ENCODE measurements at places on chromosomes 7 and 10.

- peak; percentile 39 for DNase-seq
Measured at GRCh38 chr10:105837951-105838350, 1196.9 kb downstream of the SORCS3 start.

- peak; percentile 76 for DNase-seq
Measured at GRCh38 chr10:6151087-6151977, 51.4 kb upstream of the PFKFB3 start.

DNA sequence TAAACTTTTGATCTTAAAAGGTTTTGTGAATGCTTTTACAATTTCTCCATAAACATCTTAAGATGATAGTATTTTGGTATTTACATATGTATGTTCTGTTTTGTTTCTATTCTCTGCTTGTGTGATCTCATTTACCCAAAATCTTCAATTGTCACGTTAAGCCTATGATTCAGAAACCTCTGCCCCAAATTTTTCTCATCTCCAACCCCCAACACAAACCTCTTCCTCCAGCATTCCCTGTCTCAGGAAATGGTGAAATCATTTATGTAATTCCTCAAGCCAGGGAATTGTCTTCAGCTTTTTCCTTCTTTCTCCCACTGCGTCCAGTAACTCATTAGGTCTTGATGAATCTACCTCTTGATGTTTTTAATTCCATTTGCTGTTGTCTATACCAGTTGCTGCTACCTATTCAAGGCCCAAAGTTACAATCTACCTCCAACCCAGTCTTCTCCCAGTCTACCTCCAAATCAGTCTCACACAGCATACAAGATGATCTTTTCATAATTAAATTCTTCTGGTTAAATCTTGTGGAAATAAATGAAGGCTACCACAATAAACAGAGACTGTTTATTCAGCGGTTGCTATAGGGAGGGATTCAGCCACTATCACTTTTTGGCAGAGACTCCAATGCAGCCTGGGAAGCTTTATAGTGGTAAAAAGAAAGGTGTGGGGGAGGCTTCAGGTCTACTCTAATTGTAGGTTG, 5.8 kb downstream of the CFAP69 start:
- peak; percentile 89 for DNase-seq

- DNase-seq: no peak
Measured at GRCh38 chr7:33640741-33641140, 264.6 kb upstream of the BMPER start.

DNA sequence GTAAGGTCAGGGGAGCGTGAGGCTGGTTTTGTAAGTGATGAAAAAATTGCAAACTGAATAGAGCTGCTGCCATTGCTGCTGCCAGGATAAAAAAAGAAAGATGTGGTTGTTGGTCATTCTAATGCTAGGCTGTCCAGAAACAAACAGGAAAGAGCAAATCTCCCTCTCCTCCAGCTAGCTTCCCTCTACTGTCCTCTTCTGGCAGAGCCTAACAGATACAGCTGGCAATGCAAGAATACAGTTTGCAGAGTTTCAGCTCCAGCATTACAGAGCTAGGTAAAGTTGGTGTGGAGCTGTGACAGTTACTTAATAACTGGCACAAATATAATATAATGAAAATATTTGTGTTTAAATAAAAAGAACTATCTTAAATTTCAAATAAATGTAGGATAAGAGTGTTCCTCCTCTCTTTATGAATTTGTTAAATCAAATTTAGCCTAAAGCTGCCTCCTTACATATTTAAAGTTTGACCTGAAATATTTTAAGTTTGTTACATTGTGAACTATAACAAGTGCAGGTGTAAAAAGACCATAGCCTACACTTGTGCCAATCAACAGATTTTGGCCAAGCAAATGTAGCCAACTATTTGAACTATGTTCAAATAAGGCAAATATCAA, 407.7 kb downstream of the SH2D4B start:
- no peak for DNase-seq

GRCh38 chr10:92789786-92790185, 58.5 kb upstream of the EXOC6 start:
- peak; percentile 23 for DNase-seq

DNA sequence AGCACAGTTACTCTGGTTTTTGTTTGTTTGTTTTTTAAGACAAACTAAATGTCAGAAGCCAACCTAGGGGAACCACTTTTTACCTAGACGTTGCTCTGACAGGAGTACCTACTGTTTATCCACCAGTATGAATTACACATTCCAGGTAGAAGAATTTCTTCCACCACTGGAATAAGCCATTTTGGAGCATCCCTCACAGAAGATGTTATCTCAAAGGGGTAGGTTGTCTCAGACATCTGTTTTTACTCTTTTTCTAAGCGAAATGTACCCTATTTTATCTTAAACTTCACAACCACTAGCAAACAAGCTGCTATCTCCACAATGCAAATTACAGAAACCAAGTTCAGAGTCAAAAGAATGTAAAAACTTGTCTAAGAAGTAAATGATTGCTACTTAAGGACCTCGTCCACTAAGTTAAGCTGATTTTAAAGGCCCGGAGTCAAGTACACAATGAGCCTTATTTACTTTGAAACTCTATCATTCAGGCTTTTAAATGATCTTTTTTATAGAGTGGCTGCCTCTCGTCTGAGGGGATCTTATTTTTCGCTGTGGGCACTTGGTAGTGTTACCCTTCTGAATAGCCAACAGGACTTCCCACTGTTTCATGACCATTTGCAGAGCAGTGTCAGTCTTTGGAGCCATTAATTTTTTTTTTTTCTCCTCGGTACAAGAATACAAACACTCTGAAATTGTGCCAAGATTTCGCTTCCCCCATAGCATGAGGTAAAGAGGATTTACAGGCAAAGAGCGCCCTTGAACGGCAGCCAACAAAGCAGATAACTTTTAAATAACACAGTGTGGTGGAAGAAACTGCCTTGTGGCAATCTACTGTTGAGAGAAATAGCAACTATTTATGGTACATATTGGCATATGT, 15.7 kb upstream of the ARMC3 start:
- peak; percentile 84 for DNase-seq

GRCh38 chr10:82910301-82910700, 1035.3 kb downstream of the NRG3 start:
- no peak for DNase-seq

GRCh38 chr7:115973406-115973805, 57.2 kb downstream of the TFEC start:
- DNase-seq: peak; percentile 16

GRCh38 chr7:156979711-156980110, 30.2 kb downstream of the NOM1 start:
- DNase-seq: no peak

DNA sequence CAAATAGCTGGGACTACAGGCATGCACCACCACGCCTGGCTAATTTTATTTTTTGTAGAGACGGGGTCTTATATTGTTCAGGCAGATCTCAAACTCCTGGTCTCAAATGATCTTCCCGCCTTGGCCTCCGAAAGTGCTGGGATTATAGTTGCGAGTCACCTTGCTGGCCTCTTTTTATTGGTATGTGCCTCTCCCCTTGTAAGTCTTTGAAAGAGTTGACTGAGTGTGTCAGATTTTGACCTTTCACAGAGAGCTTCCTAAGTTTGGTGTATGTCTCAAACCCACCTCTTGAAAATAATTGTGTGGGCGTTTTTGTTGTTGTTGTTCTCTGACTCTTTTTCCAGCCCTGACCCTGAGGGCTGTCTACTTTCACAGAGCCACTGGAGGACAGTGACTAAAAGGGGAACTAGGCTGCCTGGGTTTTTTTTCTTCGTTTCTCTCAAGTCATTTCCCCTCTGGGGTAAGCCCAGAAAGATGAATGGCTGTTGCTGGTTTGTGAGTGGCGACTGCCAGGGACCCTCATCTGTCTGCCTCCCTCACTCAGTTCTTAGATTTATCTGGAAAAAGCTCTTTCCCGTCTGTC, 262.8 kb downstream of the ZEB1 start:
- DNase-seq: no peak

DNA sequence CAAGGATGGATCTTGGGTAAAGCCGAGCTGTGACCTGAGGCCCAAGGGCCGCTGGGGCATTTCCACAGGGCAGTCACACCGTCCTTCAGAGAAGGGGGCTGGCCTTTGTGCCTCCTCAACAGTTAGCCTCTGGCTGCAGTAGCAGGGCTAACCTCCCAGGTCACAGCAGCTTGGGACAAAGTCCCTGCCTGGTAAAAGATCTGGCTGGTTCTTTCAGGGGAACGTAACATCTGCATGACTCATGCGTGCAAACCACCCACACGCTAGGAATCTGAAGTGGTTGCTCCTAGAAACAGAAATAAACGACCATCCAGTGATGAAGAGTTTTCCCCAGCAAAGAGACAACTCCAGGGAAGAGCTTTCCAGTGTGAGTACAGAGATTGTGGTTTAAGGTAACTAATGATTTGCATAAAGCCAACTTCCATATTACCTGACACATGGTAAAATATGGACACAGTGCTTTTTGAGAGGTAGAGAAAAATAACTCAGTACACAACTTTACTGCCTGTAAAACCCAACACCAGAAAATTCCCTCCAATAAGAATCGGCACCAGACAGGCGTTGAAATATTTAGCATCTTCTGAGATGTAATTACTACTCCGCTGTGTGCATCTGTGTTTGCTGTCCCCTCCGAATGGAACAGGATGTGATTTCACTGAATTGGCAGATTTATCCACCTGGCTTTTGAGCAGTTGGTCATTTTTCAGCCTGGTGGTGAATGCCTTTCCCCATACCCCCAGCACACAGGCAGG, 84.9 kb upstream of the ADRB1 start:
- peak; percentile 90 for DNase-seq

DNA sequence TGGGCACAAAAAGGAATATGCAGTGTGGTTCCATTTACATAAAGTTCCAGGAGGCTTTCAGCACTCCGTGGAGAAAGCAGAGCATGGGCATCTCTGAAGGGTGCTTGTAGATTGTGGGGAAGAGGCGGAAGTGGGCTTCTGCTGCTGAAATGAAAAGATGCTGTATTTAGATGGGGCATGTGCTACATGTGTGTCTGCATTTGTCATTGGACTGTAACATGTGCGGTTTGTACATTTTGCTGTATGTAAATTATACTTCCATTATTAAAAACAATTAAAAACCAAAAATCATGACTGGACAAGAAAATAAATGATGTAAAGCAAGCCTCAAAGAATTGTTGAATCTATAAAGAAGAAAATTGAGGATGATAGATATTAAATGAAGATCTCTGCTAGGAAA, 334.0 kb downstream of the WDR37 start:
- no peak for DNase-seq

DNA sequence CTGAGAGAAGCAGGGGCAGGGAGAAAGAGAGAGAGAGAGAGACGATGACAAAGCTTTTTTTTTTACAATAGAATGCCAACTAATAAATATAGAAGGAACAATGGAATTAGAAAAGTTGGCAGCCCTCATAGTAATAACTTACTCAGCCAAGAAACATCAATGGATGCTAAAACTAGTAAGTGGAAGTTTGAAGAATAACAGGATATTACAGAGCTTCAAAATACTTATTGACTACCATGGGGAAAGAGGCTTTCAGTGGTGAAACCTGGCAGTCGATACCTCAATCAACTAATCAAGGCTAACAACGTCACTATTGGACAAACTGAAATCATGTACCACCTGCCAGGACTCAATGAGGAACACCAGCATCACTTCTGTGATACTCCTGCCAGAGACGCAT, 100.5 kb upstream of the LRRC4 start:
- DNase-seq: peak; percentile 36

DNA sequence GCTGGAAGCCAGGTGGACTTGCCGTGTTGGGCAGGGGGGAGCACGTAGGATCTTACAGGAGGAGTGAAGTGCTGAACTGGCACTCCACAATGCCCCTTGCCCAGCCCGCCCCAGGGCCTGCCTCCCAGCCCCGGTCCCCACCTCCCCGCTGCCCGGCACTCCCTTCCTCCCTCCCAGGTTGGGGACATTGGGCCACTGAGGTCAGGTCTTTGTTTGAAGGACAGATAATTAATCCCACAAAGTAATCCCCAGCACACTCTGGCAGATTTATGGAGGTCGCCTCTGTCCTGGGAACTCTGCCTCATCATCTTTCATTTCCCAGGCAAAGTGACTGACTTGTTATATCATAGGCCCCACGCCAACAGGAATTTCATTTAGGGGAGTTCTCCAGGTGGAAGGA, 122.8 kb downstream of the C10orf105 start:
- DNase-seq: no peak

DNA sequence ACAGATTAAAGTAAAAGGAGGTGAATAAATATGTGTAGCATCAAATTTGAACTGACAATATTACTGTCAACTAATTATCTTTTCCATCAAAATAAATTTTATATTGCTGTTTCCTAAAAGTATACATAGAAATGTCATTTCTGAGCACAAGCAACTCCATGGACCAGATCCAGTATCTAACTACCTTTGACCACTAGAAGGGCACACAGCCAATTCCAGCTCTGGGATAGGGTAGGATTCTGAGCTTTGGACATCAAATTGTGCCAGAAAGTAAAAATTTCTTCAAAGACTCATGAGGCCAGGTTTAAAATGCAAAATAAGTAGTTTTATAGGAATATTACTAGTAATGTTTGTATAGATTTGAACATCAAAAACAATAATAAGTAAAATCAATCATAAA, 29.7 kb downstream of the AKR1C3 start:
- no peak for DNase-seq

DNA sequence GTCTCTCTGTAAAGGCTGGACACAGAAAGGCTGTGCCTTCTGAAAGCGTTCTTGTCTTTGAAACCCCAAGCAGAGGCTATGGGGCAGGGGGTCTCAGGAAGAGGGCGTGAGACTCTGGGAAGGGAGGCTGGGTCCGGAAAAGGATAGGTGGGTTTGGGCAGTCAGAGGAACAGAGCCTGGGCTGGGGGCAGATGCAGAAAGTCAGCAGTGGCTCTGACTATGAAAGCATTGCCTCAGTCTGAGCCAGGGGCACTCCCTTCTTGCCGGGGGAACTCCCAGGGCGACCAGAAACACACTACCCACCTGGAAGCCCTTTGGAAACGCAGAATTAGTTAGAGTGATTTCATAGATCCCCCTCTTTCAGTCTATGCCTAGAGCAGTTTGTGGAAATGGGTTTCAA, 72.0 kb downstream of the VWA2 start:
- DNase-seq: no peak

- DNase-seq: peak; percentile 69
Measured at GRCh38 chr7:101058355-101058754, 26.9 kb upstream of the TRIM56 start.

- DNase-seq: peak; percentile 58
Measured at GRCh38 chr7:29289156-29290021, 94.8 kb downstream of the CHN2 start.

- DNase-seq: no peak
Measured at GRCh38 chr7:23458044-23458443, 12.2 kb downstream of the IGF2BP3 start.

Data from fibroblast of pulmonary artery (primary cell).